NCI-H146 (cell line): ENCODE measurements at places on chromosomes 2 and 18.
A peak's percentile ranks its signal among the peaks of the same experiment; 100 is the strongest.

GRCh38 chr2:219302412-219302968 lies 6.7 kb downstream of the PTPRN start:
- no peak for DNase-seq

GRCh38 chr18:46431522-46432171 lies 225.4 kb downstream of the LOXHD1 start:
- no peak for DNase-seq

DNA sequence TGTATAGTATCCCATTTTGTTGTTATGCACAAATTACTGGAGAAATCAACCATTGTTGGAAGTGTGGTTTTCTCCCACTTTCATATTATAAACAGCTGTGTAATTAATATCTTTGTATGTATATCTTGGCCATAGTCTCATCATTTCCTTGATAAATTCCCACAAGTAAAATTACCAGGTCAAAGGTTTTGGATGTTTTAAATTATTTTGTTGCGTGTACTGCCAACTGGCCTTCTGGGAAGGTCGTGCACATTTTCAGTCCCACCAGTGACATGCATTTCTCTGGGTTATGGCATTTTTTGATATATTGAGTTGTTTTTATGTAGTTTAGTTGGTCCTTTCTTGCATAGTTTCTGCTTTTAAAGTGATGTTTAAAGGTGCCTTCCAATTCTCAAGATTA lies 41.5 kb downstream of the TSHZ1 start:
- DNase-seq = no peak

GRCh38 chr2:102367331-102367971 lies 11.9 kb downstream of the IL18R1 start:
- DNase-seq = no peak

DNA sequence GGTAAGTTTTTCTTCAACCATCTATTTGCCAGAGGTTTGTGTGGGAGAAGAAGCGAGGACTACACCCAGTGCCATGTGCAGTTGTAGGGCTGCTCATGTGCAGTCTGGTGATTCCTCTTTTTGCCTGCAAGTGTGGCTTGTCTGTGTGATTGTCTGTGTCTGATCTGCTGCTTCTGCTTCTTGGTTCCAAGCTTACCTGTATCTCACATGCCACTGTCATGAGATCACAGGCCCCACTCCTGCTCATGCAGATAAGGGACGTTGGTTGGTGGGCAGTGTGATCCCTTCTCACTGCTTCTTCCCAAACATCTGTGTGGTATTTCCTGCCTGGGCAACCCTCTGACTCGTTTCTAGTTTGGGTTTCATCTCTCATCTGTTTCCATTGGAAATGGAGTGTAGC lies 27.1 kb downstream of the RRM2 start:
- DNase-seq = no peak

DNA sequence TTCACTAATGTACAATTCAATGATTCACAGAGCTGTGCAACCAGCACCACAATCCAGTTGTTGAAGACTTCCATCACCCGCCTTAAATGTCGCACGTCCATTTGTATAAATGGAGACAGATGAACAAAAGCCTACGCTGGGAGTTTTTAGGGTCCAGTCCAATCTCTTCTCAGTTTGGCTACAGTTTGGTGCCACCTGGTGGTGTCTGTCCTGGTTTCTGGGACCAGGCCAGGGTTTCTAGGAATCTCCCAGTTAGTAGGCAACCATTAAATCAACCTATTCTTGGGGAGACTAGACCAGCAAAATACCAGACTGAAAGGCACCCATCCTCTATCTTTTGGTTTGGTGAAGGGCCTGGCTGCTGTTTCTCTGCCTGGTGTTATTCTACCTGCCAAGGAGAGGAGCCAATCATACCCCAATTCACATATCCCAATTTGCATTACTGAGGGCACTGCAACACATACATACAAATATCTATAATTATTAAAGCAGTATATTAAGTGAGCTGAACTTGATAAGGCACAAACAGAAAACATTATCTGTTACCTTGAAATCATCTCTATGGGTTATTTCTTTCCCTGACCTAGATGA lies 3.2 kb upstream of the DDX1 start:
- DNase-seq = peak; percentile 71

GRCh38 chr2:28449488-28450395 lies 46.1 kb upstream of the PLB1 start:
- no peak for DNase-seq
